ENCODE measurements at places on chromosomes 12 and 14. TPM values are rescaled to one million over a fixed set of nuclear protein-coding genes. Genes with fewer than 3 reads are reported as not detected.
A peak's percentile ranks its signal among the peaks of the same experiment; 100 is the strongest.

KRT71 gene
- total RNA-seq, result not detected

DNA sequence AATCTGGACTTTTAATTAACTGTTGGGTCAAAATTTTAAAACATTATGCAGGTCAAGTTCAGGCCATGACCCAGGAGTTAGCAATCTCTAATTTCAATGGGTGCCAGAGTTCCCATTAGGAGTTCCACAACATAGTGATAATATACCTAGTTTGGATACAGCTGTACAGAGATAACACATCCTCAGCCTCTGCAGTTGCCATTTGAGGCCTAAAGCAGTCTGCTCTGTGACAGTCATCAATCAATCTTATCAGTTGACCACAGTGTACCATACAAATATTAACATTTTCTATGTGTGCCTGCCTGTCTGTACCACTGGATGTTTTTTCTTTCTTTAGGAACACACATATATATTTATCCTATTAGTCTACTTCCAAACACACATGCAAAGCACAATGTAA, 54.0 kb upstream of the BBS10 start:
- no peak for DNase-seq

DNA sequence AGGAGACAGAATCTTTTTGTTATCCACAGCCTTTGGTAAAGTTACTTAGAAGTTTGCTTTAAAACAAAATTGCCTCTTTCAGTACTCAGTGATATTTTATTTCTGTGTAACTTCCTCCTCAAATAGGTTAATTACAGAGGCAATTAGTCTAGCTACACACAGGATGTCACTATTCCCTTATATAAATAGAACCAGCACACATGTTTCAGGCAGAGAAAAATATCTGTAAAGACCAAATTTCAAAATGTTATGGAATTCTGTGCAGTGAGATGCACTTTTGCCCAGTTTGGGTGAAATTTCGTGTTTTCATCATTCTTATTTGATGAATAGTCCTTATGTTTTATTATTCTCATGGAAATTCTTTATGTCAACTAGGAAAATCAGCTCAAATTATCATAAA, 410.6 kb upstream of the SOX5 start:
- no peak for DNase-seq

CCDC177 gene
- total RNA-seq, result not detected

OR6C2 gene
- not detected for total RNA-seq

GRCh38 chr12:31510034-31510433, 80.9 kb downstream of the DENND5B start:
- DNase-seq, result no peak

- DNase-seq, result no peak
Observed at GRCh38 chr12:87047691-87048090, 791.5 kb upstream of the MGAT4C start.

ACSM4 gene
- total RNA-seq, result not detected

GRCh38 chr12:10130042-10130441, at the start of gene CLEC7A:
Gene CLEC7A, minus strand, starts transcription at chr12:10130199. Its CDS starts 117 bp downstream, at chr12:10130082.
- no peak for DNase-seq

ESR2 gene
- total RNA-seq, result 1.3 TPM

GRCh38 chr14:100850841-100851585, 25.1 kb downstream of the MEG3 start:
- DNase-seq, result peak; percentile 88

NPAS3 gene
- 1.2 TPM for total RNA-seq

GRCh38 chr12:75713434-75713833, 202.0 kb upstream of the KRR1 start:
- DNase-seq, result no peak

DNA sequence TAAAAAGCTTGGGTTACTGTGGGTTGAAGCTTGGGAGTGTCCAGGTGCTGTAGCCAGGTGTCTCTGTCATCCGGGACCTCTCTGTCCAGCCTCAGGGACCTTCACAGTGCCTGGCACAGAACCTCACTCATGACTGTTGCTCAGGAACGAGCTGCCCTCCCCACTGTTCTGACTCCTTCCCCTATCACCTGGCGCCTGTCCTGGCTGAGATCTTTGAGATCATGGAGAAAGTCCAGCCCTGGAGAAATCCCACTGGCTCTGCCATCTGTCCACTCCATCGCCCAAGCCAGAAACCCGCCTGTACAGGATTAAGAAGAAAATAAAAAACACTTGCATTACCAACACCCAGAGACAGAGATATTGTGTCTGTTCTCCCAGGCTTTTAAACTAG, 53.5 kb downstream of the DGLUCY start:
- no peak for DNase-seq

DNA sequence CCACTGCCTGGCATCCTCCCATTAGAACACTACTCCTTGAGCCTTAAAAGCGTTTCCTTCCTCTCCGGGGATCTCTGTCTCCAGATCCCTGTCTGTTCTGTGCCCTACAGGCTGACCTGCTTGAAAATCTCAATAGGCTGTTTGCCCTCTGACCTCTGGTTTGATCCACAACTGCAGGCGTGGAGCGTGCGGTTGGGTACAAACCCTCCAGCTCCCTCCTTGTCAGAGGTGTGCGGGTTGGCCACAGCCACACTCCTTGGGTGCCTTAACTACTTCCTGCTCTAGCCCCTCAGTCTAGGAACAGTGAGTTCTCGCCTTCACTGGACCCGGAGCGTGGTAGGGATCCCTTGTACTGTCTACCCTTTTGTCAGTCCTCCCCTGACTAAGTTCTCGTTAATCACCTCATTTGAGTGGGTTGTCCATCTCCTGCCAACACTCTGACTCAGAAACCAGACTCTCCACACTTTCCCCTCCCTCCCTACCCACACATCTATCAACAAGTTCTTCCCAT, 33.1 kb downstream of the CMKLR1 start:
- DNase-seq, result no peak

ASIC1 gene
- total RNA-seq, result 0.35 TPM

GRCh38 chr12:50258167-50258551, 25.2 kb downstream of the LIMA1 start:
- no peak for DNase-seq

DNA sequence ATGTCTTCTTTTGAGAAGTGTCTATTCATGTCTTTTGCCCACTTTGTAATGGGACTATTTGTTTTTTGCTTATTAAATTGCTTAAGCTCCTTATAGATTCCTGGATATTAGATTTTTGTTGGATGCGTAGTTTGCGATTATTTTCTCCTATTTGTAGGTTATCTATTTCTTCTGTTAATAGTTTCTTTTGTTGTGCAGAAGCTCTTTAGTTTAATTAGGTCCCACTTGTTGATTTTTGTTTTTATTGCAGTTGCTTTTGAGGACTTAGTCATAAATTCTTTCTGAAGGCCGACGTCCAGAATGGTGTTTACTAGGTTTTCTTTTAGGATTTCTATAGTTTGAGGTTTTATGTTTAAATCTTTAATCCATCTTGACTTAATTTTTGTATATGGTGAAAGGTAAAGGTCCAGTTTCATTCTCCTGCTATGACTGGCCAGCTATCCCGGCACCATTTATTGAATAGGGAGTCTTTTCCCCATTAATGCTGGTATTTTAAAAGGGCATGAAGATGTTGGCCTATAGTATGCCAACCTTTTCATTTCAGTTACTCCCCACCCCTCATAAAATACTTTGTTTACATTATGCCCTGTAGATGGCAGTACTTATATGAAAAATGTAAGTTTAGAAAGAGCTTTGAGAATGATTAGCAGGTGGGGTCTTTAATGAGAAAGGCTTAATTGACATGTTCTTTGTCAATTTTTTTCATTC, 62.9 kb upstream of the PSMA6 start:
- no peak for DNase-seq

DNA sequence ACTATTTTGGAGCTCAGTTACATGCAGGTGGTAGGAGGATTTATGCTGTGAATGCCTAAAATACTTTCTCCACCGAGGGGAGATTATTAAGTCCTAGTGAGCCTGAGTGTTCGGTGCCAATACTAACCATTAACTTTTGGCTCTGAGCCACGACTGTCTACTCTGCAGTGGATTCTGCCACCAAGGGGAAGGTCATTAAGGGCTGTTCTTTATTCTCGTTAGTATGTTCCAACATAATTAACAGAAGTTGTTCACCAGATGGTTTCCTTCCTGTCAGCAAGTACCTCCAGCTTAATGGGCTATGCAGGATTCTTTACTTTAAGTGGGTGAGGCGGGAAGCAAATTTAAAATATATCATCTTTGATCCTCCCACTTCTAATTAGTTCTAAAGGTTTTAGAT, 326.3 kb downstream of the BMP4 start:
- DNase-seq, result no peak

TAS2R8 gene
- total RNA-seq, result not detected

DNA sequence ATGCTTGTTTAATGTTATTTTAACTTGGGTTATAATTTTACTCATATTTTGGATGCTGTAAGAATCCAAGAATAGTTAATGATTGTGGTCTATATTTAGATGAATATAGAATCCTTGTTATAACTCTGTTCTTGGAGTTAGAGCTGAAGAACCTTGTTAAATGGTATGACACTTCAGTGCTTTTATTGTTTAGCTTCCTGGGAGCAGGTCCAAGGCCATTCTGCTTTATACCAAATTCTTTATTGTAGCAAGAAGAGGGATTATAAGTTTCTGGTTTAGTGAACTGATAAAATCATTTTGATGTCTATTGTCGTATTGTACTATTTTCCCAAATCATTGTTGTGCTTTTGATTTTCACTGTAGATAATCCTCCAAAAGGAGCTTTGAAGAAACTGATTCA, 69.4 kb downstream of the MIA2 start:
- DNase-seq, result no peak

GRCh38 chr14:49052521-49052920, 533.7 kb downstream of the RPS29 start:
- DNase-seq, result no peak

DNA sequence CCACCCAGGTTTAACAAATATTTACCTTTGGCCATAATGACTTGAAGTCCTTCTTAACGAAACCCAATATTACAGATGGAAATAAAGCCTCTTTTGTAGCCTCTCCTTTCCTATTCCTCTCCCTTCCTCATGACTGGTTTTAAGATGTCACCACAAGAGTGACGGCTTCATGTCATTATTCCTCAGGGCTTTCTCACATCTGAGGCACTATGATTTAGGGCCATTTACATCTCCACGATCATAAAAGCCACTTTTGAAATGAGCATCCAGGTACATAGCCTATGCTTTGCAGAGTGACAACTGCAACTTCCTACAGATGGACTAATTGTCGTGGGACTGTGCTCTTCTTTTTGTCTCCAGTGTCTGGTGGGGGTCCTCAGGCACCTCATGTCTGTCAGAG, 32.3 kb upstream of the DACT1 start:
- DNase-seq, result no peak

DNA sequence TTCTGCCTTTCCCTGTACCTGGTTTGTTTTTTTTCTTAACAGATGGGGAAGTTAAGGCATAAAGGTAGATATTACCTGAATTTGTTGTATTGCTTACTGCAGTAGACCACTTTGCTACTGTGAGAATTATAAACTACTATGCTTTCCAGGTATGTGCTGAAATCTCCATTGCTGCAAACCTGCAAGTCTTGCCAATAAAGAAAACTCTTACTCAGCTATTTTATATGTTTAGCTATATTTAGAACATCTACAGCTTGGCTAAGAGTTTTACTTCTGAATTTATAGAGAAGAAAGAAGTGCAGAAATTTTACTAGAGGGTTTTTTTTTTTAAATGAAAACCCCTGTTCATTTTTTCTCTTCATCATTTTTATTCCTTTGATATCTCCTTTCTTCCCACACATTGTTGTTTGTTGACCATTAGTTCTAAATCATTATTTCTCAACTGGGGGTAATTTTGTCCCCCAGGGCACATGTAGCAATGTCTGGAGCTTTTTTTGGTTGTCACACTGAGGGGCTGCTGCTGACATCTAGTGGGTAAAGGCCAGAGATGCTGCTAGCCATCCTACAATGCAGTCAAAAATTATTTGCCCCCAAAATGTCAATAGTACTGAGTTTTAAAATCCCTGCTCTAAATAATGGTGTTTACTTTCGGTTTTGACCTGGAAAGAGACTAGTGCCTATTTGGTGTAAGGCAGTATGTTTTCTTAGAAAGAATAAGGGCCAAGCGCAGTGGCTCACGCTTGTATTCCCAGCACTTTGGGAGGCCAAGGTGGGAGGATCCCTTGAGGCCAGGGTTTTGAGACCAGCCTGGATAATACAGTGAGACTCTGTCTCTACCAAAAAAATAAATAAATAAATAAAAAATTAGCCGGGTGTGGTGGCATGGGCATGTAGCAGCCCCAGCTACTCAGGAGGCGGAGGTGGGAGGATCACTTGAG, 48.6 kb downstream of the PCNX1 start:
- no peak for DNase-seq

DNA sequence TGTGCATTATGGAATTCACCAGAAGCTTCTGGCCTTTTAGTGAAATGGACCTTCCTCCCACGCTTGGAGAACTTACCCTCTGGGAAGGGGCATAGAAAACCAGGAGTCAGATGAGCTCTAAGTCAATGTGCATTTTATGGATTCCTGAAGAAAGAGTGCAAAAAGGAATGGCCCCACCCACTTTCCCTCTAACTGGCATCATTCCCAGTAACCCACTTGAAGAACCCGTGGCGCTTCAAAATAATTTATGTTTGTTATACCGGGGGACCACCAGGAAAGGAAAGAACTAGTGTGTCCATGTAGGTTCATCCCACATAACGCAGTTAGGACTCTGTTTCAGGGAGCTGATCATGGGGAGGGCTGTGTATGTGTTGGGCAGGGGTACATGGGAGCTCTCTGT, 1153.4 kb downstream of the TMEM121 start:
- DNase-seq, result no peak

- DNase-seq, result no peak
Observed at GRCh38 chr12:806200-806791, 53.9 kb downstream of the WNK1 start.

Measured in upper lobe of right lung (tissue), 1 donor.